ENCODE measurements at places on chromosomes 11 and 22. TPM values are rescaled to one million over a fixed set of nuclear protein-coding genes. Genes with fewer than 3 reads are reported as not detected.

DNA sequence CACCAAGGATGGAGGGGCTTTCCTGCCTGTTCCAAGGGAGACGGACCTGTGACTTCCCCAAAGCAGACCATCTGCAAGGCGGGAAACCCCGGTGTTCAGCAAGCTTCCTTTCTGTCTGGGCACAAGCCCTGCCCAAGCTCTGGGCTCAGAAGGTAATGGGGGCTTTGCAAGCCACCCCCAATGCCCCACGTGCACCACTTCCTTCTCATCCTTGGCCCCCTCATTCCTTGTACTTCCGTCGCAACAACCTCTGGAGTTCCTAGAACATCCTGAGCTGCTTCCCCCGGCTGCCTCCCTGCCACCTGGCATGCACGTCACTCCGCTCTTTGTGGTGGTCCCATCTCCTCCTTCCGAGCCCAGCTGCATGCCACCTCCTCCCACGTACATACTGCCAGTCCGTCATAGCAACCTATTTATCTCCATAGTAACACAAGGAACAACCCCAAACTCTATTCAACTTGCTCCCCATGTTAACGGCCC lies 3.9 kb downstream of the MYEOV start:
- peak; percentile 56 for DNase-seq

DNA sequence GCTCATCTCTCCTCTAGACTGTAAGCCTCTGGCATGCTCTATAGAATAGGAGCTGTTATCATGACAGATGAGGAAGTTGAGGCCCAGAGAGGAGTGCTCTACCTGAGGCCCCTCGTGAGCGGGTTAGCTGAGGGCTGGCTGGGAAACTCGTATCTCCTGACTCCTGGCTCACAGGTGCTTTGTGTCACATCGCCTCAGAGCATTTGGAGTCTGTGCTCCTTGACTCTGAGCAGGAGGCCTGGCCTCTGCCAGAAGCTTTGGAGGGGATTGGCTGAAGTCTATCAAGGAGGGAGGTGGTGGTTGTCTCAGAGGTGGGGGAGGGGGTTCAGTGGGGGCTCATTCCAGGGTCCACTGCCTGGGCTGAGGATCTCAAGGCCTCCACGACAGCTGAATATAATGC lies 7.4 kb downstream of the KCNC1 start:
- no peak for DNase-seq

- no peak for DNase-seq
Observed at GRCh38 chr11:114322934-114323333, 26.7 kb downstream of the NNMT start.

- peak; percentile 59 for DNase-seq
Observed at GRCh38 chr22:30426388-30427353, 1.1 kb downstream of the MTFP1 start.

DNA sequence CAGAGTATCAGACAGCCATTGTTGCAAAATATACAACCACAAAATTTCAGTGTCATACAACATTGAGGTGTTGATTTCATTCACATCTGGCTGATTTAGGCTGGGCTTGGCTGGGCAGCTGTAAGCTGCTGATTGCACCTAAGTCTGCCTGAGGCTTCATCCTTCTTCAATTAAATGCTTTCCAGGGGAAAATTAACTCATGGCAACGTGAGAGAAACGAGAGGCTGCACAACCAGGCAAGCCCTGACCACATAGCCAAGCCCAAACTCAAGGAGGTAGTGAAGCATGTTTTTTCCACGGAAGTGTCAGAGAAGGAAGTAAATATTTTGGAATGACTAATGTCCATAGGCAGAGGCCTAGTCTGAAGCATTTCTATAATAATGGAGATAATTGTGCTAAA lies 273.8 kb upstream of the ZC3H12C start:
- no peak for DNase-seq

DNA sequence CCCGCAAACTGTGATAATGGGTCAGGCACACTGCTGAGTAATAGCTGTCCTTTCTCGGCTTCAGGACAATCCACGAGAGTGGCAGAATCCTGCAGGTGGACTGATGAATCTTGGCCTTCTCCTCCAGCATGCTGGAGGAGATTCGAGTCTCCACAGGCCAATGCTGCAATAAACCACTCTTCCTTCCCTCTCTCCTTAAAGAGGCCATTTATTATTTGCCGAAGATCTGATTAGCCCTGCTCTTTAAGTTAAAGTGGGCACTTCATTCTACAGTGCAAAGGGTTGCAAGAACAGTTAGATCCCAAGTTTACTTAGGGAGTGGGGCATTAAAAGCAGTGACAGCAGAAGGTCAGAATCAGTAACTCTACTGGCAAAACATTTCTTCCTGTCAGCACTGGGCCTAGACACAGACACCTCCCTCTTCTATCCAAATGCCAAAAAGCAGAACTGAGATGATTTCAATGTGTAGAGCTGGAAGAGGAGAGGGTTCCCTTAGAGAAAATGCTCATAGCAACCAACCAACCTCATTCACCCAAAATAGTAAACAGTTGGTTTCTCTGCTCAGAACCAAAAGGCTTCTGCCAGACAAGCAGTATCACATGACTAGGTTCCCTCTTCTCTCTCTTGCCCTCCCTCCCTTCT lies 121.7 kb downstream of the SGSM3 start:
- peak; percentile 40 for DNase-seq

DNA sequence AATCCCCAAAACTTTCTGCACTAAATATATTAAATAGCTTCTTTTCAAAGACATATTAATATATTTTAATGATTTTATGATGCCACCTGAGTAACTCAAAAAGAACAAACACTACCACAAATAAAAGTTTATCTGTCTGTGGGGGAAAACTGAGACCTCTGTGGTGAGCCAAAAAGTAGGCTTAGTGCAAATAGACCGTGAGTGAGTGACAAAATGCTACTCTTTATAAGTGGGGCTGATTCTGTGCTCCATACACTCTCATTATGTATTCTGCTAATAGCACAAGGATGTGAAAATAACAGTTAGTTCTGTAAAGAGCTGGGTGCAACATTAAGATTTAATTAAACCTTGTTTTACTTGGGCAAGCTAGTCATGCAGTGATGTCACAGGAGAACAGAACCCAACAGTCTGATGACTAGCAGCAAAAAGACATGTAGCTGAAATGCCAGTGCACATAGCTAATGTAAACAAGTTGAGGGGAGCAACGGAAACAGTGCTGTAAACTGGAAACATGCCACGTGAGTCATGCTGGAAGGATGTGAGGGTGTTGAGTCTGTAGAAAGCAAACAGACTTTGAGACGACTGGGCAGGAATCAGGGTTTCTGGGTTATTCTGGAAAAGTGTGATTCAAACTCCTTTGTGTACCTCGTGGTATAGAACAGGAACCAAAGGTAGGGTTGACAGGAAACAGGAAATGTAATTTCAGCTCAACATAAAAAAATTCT lies 1130.4 kb downstream of the LRRC4C start:
- DNase-seq, result peak; percentile 100

The AIFM3 gene
- total RNA-seq, result 0.18 TPM

DNA sequence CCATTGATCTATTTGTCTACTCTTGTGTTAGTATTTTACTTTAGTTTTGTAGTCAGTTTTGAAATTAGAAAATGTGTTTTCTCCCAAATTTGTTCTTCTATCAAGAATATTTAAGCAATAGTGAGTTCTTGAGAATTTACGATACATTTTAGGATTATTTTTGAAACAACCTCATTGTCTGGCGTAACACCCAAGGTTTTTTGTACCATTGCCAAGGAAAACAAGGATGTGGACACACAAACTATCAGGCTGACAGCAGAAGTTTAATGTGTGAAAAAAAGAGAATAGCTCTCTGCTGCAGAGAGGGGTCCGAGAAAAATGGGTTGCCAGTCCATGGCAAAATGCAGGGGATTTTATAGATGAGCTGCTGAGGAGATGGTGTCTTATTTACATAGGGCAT lies 865.1 kb upstream of the CNTN5 start:
- DNase-seq, result no peak

GRCh38 chr11:76391811-76392475 lies 10.8 kb downstream of the GVQW3 start:
- DNase-seq, result no peak

DNA sequence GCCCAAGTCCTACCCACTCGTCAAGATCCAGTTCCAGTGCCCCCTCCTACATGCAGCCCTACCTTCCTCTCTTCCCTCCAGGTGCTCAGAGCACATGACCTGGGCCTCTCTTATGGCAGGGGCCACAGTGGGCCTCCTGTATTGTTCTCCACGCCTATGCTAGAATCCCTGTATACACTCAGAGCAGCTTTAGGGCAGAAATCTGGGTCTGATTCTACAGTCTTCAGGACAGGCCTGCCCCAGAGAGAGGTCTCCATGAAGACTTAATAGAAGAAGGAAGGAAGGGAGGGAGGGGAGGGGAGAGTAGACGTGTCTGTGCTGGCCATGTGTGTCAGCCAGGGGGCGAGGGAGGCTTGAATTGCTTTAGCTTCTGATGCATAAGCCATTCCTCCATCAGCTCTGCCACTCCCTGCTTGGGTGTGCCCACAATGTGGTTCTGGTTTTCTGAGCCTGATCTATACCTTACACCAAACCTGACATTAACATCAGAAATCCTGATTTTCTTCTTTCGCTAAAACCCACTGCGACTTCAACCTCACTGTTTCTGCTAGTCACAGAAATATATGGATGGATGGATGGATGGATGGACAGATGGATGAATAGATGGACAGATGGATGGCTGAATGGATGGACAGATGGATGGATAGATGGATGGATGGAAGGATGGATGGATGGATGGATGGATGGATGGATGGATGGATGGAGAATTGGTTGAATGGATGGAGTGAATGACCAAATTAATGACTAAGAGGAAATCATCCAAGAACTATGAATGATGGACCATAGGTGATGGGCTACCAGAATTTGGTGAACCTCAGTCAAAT lies 56.6 kb upstream of the PRDM11 start:
- peak; percentile 37 for DNase-seq

- no peak for DNase-seq
Observed at GRCh38 chr11:79616392-79616851, 175.6 kb upstream of the TENM4 start.

GRCh38 chr11:12460466-12460865 lies 83.1 kb downstream of the PARVA start:
- DNase-seq, result peak; percentile 44

GRCh38 chr11:81072273-81072672 lies 1631.4 kb upstream of the TENM4 start:
- no peak for DNase-seq

GRCh38 chr11:88709567-88709966 lies 356.2 kb downstream of the GRM5 start:
- DNase-seq, result no peak

DNA sequence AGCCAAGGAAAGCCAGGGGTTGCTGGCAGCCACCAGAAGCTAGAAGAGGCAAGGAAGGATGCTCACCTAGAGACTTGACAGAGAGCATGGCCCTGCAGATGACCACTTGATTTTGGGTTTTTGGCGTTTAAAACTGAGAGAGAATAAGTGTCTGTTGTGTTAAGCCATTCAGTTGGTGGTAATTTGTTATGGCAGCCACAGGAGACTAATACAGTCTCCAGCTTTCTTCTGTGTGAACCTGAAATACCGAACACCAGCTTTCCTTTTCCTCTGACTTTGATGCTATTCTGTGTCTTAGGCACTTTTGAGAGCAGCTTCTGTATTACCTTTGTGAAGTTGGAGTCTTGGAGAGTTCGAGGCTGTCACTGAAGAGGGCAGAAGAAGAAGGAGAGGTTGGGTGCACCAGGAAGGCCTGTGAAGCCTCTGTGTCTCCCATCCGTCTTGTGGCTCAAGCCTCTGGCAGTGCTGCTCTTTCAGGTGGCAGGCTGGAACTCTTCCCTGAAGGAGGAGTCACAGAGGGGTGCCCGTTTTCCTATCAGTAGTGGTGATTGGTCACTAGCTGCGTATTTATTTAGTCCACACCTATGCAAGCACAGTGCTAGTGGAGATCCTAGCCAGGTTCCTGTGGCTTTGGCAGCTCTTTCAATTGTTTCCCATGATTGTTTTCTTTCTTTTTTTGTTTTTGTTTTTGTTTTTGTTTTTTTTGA lies 2.5 kb downstream of the TBC1D22A start:
- no peak for DNase-seq

GRCh38 chr11:131816051-131816450 lies 445.6 kb downstream of the NTM start:
- no peak for DNase-seq

GRCh38 chr22:47604563-47604962 lies 842.1 kb downstream of the TBC1D22A start:
- DNase-seq, result no peak

The OR2AT4 gene
- total RNA-seq, result not detected

DNA sequence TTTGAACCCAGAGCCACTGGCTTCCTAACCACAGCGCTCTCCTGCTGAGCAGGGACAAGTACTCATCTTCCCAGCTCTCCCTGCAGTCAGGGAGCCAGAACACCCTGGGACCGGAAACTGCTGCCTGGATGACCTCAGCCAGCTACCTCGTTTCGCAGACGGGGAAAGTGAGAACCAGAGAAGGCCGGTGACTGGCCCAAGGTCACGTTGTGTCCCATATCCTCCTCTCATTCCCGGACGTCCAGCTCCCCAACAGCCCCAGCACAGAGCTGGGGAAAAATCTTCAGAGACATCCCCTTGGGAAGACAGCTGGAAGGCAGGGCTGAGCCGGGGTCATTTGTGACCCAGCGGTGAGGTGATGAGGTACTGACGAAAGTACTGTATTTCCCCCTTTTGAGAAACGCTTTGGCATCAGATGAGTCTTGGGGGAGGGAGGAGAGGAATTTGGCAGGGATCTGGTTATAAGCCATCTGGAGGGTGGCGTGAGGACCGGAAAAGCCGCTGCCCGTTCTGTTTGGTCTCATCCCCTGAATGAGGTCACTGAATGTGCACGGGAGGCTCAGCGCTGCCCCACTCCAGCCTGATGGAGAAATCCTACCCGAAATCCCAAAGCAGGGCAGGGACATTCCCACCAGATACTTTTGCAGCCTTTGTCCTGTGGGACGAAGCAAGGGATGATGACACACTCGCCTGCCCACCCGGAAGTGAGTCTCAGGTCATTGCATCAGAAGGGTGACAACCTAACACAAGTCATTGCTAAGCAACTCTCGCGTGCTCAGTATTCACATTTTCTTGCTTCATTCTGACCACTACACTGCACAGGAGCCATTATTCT lies 41.1 kb downstream of the LIF start:
- peak; percentile 100 for DNase-seq

DNA sequence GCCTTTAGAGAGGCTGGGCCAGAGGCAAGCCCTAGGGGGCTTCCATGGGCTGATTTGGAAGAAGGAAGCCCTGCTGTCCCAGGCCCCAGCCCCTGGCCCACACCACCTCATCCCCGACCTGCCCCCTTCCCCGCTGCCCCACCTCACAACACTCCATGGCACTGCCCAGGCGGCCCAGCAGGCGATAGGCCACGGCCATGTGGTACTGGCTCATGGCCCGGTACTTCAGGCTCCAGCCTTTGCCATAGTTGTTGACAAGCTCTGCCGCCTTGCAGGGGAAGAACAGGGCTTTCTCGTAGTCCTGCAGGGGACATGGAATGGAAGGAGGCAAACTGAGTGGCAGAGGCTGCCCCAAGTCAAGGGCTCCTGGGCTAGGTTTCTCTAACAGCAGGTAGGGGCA lies 6.4 kb downstream of the RAPSN start:
- no peak for DNase-seq

GRCh38 chr11:119671561-119672015 lies 57.4 kb downstream of the NECTIN1 start:
- peak; percentile 55 for DNase-seq

The OR52H1 gene
- 0.28 TPM for total RNA-seq

The CCDC87 gene
- total RNA-seq, result 0.18 TPM

The SPON1 gene
- 0.72 TPM for total RNA-seq

The LMO1 gene
- not detected for total RNA-seq

The CRYBB3 gene
- total RNA-seq, result not detected

Measured in IMR-90 (cell line).